ENCODE measurements at places on chromosomes 5 and 9. TPM values are rescaled to one million over a fixed set of nuclear protein-coding genes. Genes with fewer than 3 reads are reported as not detected.

- DNase-seq = no peak
Measured at GRCh38 chr9:660227-660626, 181.3 kb upstream of the DMRT1 start.

- no peak for DNase-seq
Measured at GRCh38 chr9:29214690-29215253, 1641.5 kb upstream of the C9orf72 start.

- no peak for DNase-seq
Measured at GRCh38 chr9:136910901-136911245, 24.6 kb downstream of the TRAF2 start.

The IRGM gene
- polyA plus RNA-seq = 0.11 TPM

DNA sequence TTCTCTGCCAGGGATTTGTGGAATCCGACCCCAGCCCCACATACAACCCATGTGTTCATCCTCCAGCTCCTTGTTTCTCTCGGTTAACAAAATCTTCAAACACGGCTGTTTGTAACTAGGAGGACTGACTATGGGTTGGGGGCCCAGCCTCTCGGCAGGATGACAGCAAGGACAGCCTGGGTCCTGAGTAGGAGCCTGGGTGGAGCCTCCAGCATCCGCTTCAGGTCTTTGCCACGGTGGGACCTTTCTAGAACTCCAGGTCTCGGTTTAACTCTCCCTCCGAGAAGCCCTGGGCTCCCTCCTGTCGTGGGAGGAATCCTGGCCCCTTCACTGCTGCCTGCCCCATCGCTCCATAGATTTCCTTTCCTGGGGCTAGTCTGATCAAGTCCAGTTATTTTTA, 248.5 kb downstream of the PBX3 start:
- DNase-seq = no peak

DNA sequence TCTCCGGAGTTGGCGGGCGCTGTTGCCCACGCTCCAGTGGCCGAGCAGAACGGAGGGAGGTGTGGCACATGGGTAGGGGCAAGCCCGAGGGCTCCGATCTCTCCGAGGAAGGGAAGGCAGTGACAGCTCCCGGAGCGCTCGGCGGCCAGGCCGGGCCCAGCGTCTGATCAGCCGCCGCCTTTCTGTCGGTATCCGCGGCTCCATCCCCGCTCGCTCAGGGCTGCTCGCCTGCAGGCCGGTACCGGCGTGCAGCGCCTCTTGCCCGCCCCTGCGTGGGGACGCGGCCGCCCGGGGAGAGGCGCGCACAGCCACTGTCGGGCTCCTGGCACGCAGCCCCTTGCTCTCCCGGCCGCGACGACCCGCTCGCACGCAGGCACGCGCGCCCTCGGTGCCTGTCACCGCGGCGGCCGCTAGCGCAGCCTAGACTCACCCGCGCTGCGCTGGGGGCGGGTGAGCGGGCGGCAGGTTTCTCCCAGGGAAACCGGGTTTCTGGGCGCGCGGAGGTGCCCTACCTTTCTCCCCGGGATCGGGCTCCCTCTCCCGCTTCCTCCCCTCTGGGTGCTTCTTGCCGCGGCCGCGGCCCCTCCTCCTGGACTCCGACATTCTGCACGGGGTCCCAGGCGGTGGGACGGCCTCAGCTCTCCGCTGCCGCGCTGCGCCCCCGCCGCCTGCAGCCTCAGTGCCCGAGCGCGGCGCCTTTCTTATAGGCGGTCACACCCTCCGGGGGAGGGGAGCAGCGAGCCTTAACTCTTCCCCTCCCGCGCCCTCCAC, 108.4 kb downstream of the PSD2 start:
- DNase-seq = peak; percentile 68

The SPINK7 gene
- not detected for polyA plus RNA-seq

The PDLIM7 gene
- polyA plus RNA-seq = 59.2 TPM

GRCh38 chr5:50794812-50795211, 128.4 kb downstream of the PARP8 start:
- no peak for DNase-seq

DNA sequence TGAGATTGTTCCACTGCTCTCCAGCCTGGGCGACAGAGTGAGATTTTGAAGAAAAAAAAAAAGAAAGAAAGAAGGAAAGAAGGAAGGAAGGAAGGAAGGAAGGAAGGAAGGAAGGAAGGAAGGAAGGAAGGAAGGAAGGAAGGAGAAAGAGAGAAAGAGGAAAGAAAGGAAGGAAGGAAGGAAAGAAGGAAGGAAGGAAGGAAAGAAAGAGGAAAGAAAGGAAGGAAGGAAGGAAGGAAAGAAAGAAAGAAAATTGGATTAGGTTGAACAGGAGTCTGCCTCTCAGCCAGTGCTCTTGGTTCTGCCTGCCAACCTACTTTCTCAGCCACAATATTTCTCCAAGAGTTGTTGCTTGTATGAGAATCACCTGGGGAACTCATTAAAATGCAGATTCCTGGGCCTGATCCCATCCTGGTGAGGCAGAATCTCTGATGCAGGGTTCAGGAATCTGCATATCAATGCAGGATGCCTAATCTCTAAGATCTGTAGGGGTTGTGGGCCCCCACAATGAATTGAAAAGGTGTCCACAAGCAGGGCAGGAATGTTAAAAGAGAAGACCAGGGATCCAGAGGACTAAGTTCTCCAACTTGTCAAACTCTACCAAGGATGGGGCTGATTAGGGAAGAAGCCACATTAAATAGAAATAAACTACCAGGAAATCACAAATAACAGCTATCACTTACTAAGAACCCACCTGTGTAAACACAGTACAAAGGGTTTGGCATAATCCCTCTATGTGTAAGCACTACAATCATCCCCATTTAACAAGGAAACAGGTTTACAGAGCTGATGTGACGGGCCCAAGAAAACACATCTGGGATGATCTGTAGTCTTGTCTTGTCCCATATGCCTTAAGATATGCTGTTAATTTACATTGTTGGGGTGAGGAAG, 23.4 kb upstream of the GALNT10 start:
- DNase-seq = no peak

DNA sequence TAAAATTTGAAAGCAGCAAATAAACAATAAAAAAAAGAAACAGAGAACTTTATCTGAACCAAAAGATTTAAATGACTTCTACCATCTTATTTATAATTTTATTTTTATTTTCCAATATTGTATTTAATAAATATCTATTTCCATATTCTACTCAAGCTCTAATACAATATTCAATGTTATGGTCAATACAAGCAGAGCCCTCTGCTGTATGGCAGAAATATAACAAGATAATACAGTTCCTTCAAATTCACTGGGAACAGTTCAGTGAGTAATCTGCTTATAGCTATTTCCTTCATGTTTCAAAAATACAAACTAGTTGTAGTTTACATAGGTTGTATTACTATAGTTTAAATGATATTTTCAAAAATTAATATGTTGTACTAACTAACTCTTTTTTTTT, 332.7 kb downstream of the PRDM9 start:
- DNase-seq = no peak

DNA sequence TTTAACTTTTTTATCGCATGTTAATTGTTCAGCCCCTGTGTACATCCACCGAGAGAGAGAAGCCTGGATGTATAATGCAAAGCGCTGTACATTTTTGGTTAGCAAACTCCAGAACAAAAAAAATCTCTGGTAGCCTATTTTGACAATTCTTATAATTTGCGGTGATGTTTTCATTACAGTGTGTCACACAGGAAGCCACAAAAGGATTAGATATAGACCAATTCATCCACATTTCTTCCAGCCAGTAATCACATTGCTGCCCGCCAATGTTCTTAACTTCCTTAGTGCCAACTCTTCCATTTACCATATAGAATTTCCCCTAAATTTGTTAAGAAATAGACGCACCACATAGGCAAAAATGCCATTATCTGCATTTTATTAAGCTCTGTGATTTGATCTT, 435.6 kb downstream of the EFNA5 start:
- no peak for DNase-seq

The SH2D3C gene
- polyA plus RNA-seq = 34.3 TPM

The AQP3 gene
- 5.7 TPM for polyA plus RNA-seq

The DOK3 gene
- 98.4 TPM for polyA plus RNA-seq

DNA sequence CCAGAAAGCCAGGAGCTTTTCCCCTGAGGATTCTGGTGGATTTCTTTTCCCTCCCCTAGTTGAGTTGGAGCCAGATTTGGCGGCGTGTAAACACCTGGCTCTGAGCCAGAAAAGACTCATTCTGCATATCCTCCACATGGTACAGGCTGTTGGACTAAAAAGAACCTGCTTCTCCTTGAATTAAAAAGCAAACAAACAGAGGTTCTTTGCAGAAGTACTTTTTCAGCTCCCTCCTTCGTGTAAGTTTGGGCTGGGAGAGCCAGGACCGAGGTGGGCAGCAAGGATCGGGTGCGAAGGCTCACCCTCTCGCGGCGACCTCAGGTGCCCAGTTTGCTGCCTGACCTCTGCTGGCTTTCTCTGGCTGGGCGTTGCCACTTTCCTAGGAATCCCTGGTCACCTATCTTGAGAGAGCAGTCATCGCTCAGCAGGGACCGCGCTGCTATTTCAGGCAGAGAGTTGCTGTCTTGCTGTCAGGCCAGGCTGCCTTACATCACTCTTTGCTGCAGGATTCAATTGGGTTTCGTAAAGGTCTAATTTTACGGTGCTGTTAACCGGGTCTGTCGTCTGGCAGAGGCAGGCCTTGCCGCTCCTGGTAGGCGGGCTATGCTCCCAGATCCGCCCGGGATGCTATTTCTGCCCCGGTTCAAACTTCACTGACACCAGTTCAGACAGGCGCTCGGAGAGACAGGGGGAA, 3.2 kb downstream of the PAPPA start:
- no peak for DNase-seq

GRCh38 chr9:120886490-120886967, 9.5 kb upstream of the PHF19 start:
- DNase-seq = no peak
